GM13977 (cell line): ENCODE measurements at places on chromosomes 7 and 10.

DNA sequence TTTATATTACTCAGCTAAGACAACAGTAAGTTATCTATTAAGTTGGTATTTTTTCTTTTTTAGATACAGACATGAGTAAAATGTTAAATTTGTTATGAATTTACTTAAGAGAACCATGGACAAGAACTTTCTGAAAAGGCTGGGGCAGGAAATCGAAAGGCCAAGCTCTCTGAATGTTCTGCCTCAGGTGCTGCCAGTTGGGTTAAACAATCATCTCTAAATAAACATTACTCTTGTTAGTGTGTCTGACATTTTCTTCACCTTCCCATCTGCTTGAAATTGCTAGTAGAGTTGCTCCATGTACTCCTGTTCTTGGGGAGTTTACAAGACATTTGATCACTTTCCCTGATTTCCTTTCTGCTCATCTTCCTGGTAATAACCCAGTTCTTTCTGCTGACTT, 87.5 kb downstream of the ANKRD7 start:
- no peak for DNase-seq

DNA sequence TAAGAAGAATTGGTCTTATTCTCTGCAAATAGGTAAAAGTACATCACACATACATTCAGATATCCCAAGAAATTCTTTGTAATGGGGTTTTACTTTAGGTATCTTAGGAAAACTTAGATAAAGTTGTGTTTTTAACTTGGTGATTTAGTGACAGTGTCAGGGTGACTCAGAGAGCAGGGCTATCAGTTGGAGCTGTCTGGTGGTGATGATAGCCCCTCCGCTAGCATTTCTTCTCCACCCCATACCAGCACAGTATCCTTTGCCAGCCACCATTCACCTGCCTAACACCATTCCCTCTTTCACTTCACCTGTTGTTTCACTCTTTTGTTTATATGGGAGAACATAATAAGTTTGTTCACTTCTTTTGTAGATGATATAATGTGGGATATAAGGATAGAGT, 30.4 kb downstream of the VPS50 start:
- no peak for DNase-seq

- DNase-seq, result no peak
Measured at GRCh38 chr7:17274551-17275245, 23.8 kb upstream of the AHR start.

GRCh38 chr7:26627891-26628341, 236.5 kb downstream of the SKAP2 start:
- DNase-seq, result no peak

GRCh38 chr10:101310529-101311184, 43.3 kb upstream of the BTRC start:
- DNase-seq, result no peak

GRCh38 chr7:362402-363096, 72.6 kb downstream of the FOXL3 start:
- DNase-seq, result no peak

- no peak for DNase-seq
Measured at GRCh38 chr7:105782391-105783042, 93.9 kb downstream of the ATXN7L1 start.

GRCh38 chr7:86904949-86905834, 154.3 kb downstream of the ELAPOR2 start:
- peak; percentile 9 for DNase-seq

- peak; percentile 32 for DNase-seq
Measured at GRCh38 chr10:116287906-116288501, 15.0 kb upstream of the GFRA1 start.

DNA sequence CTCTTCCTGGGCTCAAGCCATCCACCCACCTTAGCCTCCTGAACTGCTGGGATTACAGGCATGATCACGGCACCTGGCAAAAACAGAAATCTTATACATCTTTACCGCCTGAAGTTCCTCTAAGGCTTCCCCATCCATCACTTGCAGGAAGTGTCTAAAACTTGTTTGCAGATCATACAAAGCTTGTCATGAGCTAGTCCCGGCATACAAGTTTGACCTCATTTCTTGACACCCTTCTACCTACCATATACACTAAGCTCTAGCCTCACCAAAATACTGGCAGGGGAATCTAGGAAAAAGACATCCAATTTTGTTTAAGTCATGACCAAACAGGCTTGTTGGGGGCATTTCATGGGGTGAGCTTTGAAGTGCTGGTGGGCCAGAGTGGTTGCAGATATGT, 14.5 kb downstream of the DNMBP start:
- DNase-seq, result no peak

DNA sequence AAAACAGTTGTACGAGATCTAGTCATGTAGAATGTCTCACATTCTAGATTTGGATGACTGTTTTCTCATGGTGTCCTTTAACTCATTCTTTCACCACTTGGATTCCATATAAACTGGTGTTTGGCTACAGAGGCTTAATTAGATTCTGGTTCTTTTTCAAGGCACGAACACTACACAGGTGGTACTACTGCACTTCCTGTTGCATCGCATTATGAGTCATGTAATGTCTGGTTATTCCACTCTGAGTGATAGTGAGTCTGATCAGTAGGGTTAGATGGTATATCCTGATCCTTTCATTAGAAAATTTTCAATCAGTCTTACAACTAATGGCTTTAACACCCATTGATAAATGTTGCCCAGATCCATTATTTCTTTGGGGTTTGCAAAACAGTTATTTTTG, 11.2 kb upstream of the AKAP9 start:
- no peak for DNase-seq

DNA sequence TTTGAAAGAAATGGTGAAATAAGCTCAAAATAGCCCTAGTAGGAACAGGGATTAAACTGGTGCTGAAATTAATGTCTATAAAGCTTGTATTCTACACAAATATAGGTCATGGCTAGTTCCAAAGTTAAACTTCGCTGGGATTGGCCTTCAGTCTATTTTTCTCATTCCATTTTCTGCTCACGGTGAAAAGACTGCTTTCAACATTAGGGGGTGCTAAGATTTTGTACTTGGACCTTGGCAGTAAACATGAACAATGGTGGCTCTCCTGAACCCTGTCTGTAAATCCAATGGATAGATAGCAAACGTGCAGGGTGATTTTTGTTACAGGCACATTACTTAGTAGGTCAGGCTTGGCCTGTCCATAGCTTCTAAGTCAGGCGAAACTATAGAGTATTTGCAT, 36.0 kb upstream of the RSU1 start:
- no peak for DNase-seq

DNA sequence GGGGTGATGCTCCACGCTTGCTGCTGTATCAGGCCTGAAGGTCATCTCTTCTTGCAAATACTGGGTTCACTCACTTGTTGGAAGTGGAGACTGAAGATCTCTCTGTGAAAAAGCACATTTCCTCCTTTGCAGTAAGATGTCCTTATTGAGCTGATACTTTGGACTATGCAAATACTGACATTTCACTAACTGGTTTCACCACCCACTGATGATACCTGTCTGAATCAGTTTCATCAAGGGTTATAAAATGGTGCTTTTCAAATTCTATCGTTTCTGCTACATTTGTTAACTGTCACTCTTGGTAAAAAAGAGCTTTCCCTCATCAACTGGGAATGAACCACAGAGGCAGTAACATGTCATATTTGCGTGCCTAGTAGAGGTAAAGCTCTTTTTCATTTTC, 35.5 kb downstream of the RAB19 start:
- DNase-seq, result no peak

DNA sequence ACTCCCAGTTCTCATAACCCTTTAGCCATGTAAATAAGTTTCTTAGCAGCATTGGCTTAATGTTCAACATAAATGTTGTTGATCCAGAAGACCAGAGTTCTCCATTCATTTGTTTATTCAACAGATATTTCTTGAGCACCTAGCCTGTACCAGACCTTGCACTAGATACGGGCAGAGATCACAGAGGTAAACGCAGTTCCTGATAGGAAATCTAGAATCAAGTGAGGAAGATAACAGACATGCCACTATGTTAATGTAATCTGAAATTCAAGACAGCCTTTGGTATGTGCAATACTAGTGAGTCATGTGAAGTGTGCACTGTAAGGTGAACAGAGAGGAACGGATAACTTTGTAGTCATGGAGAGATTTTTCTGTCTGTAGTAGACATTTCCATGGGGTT, 3.0 kb downstream of the BUB3 start:
- DNase-seq, result no peak

GRCh38 chr10:86218160-86218559, 148.4 kb downstream of the GRID1 start:
- no peak for DNase-seq

DNA sequence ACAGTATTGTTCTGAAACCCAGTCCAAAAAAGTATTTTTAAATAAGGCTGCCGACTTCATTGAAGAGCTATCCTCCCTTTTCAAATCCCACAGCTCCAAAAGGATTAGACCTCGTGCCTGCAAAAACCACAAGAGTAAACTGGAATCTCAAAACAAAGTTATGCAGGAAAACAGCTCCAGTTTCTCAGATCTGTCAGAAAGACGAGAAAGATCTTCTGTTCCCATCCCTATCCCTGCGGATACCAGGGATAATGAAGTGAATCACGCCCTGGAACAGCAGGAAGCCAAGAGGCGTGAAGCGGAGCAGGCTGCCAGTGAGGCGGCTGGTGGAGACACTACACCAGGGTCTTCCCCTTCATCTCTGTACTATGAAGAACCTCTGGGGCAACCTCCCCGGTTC, 12.6 kb downstream of the MYPN start:
- no peak for DNase-seq

GRCh38 chr10:44164251-44164956, 220.5 kb downstream of the CXCL12 start:
- no peak for DNase-seq

GRCh38 chr7:7970531-7971307, 2.1 kb downstream of the GLCCI1 start:
- no peak for DNase-seq

- no peak for DNase-seq
Measured at GRCh38 chr7:159137906-159138305, 6.8 kb downstream of the VIPR2 start.
